H54 (cell line): ENCODE measurements at places on chromosomes 7 and 10.

DNA sequence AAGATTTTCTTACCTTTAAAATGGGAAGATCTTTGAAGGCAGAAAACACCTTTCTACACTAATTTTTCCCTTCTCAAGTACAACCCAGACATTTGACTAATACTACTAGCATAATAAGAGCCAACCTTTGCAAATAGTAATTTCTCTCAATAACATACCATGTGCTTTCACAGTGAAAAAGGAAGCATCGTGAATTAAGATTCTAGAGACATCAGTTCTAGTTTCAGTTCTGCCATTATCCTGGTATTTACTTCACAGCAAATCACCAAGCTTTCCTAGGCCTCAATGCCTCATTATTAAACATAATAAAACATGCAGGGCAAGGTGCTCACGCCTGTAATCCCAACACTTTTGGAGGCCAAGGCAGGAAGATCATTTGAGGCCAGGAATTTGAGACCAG lies 24.9 kb downstream of the GSAP start:
- no peak for DNase-seq

- DNase-seq = no peak
These were observed 164.9 kb downstream of the DGKI start for GRCh38 chr7:137681657-137682562.

DNA sequence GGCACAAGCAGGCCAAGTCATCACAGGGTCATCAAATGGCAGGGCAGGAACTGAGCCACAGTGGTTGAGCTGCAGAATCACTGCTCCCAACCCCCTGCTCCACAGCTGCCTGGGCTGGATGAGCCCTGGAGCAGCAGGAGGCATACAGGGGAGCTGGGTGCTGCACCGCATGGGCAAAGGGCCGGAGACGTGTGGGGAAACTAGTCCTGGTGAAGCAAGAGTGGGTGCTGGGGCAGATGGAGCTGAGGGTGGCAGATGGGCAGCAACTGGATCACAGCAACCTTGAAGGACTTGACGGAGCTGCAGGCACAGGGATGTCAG lies 16.0 kb upstream of the VOPP1 start:
- DNase-seq = no peak

GRCh38 chr10:92567952-92568600 lies 5.8 kb downstream of the IDE start:
- DNase-seq = peak; percentile 71

- DNase-seq = no peak
These were observed 42.1 kb downstream of the KCNH2 start for GRCh38 chr7:150936018-150936417.

DNA sequence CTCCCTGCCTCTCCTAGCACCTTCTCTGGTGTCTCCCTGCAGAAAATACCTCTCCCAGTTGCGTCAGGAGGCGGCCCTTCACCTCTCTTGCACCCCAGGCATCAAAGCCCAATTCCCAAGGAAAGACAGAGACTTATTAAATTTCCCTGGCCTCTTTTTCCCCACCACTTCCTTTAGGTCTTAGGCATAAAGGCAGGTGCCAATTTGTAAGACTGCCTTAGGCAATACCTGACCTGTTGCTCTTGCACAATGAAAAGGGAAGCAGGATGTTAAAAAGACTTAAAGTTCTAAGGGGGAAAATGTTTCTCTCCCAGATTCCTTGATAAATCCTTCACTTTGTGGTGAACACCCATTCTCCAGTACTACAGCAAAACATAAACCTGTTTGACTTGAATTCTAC lies 186.7 kb downstream of the SLC25A13 start:
- no peak for DNase-seq

DNA sequence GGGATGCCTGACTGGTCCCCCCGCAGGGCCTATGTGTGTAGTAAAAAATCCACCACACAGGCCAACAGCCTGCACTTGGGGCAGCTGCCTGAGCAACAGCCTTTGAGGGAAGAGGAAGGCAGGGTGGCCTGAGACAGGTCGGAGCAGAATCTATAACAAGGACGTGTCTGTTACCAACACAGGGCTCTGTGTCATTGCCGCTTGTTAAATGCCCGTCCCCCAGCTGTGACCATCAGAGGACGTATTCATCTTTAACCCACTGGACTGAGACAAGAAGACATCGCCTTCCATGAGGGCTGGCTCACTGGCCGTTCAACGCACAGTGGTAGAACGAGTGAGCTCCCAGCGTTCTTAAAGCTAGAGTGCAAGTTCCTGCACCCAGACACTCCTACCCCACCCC lies 7.8 kb downstream of the PDIA4 start:
- DNase-seq = no peak

- DNase-seq = no peak
These were observed 227.2 kb upstream of the KIAA1217 start for GRCh38 chr10:23981520-23982309.

- DNase-seq = no peak
These were observed 50.0 kb upstream of the GATA3 start for GRCh38 chr10:8004469-8005000.

- DNase-seq = peak; percentile 45
These were observed 8.5 kb downstream of the ITPRIP start for GRCh38 chr10:104329735-104330134.

DNA sequence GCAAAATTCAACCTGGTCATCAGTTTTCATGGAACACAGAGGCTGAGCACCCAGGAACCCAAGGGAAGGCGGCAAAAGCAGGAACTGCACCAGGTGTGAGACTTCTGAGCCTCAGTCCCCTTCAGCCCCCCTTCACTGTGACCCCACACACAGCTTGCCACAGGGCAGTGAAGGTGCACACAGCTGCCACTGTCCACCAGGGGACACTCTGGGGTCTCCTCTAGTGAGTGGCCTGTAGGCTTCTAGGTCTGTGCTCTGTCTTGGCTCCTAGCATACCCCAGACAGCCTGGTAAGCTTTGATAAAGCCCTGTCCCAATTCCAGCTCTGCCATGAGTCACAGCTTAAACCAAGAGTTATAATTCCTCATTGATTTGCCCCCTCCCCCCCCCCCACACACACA lies 12.1 kb downstream of the KCNH2 start:
- DNase-seq = no peak

GRCh38 chr10:79391231-79392019 lies 44.2 kb downstream of the PPIF start:
- no peak for DNase-seq

GRCh38 chr10:123649676-123650075 lies 16.5 kb upstream of the GPR26 start:
- no peak for DNase-seq

- no peak for DNase-seq
These were observed 97.3 kb downstream of the GRID1 start for GRCh38 chr10:86269332-86269731.

GRCh38 chr10:95031656-95032055 lies 37.6 kb downstream of the CYP2C8 start:
- DNase-seq = no peak

DNA sequence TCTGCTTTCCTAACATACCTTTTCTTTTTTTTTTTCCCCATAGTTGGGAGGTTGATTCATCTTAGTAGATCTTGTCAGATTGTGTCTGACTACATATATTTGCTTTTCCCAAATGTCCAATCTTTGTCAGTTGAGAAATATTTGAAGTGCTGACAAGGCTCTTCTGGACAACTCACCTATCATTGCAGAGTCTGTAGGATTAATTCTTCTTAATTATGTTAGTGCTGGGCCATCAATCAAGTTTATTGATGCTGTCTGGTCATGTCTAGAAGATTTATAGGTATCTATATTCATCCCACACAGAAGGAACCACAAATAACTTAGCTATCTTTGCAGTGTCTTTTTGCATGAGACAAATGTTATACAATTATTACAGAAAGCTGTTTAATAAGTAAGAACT lies 310.6 kb downstream of the ACTR3B start:
- no peak for DNase-seq

- no peak for DNase-seq
These were observed 121.1 kb upstream of the PDE1C start for GRCh38 chr7:32191305-32191704.

- no peak for DNase-seq
These were observed 4.3 kb downstream of the MKI67 start for GRCh38 chr10:128121750-128122412.

GRCh38 chr10:72834183-72834825 lies 59.2 kb upstream of the OIT3 start:
- DNase-seq = peak; percentile 24

- DNase-seq = no peak
These were observed 27.6 kb downstream of the SCRN1 start for GRCh38 chr7:29962035-29962434.

DNA sequence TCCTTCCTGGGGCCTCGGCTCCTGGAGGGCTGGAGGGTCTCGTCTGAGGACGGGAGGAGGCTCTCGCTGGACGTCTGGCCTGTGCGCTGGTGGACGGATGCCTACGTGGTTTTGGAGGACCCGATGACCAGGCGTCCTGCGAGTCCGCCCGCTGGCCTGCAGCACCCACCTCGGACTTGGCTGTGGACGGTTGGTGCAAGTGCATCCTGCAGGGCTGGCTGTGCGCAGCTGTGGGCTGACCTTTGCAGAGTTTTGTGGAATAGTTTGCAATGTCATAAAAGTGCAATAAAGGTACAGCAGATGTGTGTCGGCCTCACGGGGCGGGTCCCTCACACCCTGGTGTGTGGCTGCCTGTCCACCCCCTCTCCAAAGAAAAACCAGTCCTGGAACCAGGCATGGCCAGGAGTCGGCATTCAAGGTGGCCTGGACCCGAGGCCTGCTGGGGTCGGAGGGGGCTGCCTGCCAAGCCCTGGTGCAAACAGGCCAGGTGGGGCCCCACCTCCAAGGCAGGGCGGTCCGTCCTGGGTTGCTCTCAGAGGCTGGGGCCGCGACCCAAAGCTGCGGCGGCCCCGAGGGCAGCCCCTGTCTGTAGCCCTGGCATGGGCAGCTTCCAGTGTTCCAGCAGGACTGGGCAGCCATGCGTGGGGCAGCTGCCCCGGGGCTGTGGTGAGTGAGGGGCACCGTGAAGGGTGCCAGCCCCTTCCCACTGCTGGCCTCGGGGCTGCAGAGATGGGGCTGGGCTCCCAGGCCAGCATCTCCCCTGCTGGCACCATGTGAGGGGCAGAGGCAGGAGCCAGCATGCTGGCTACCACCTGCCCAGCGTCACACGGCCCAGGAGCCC lies 29.3 kb upstream of the FOXL3 start:
- DNase-seq = no peak

GRCh38 chr10:71581376-71581775 lies 138.2 kb downstream of the C10orf105 start:
- no peak for DNase-seq

GRCh38 chr7:42913591-42913990 lies 1.7 kb upstream of the C7orf25 start:
- DNase-seq = no peak

GRCh38 chr7:28704706-28705105 lies 253.4 kb downstream of the TRIL start:
- DNase-seq = no peak
